ENCODE measurements at places on chromosomes 3 and 15.

DNA sequence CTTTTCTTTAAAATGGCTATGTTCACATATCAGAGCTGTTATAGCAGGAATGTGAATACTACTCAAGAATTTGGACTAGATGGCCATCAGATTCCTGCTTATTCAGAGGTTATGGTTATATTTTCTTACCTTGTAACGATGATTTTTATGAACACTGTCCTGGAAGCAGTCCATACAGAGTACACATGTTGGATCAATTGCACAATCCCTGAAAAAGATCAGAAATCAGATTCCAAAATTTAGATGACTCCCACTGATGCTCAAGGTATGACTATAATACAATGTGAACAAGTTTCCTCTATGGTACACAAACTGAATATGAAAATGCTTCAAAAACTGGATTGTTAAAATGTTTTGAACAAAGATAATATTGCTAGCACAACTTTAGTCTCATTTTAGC, 23.3 kb downstream of the UBR1 start:
- no peak for DNase-seq

- no peak for DNase-seq
Observed at GRCh38 chr3:16140116-16140893, 34.2 kb upstream of the GALNT15 start.

DNA sequence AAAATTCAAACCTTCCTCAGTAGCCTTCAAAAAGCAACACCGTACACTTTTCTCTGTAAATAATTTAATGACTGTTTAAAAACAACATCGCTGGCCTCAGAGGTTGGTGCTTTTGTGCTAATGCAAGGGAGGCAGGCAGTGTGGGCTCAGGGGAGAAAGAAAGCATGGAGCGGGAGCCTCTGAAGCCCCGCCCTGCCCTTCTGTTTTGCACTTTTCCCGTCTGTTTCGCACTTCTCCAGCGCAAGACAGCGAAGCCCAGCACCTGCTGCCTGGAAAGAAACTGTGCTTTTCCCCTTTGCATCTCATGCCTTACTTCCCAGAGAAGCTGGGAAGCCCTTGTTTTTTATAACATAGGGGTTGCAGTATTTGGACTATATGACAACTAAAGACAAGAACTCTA, 23.1 kb downstream of the TRPM1 start:
- DNase-seq: no peak

DNA sequence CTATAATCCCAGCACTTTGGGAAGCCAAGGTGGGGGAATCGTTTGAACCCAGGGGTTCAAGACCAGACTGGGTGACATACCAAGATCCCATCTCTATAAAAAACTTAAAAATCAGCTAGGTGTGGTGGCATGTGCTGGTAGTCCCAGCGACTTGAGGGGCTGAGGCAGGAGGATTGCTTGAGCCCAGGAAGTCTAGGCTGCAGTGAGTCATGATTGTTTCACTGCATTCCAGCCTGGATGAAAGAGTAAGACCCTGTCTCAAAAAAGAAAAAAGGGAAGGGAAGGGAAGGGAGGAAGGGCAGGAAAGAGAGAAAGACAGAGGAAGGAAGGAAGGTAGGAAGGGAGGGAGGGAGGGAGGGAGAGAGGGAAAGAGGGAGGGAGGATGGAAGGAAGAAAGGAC, 133.7 kb upstream of the LRRN1 start:
- DNase-seq: no peak

GRCh38 chr3:187484547-187485295, 116.5 kb downstream of the RTP4 start:
- no peak for DNase-seq

Data from activated CD4-positive, alpha-beta T cell treated with anti-CD3 and anti-CD28 coated beads, Interleukin-2, Interleukin-4, amounts not matched to agents 100 ng/mL and 50 ng/mL, durations not matched to agents 16 hours and 8 hours (primary cell).